ENCODE measurements at places on chromosomes 6 and 20. TPM values are rescaled to one million over a fixed set of nuclear protein-coding genes. Genes with fewer than 3 reads are reported as not detected.

- peak overlapping the region; percentile 88 for H3K4me3 ChIP-seq
- no peaks in the 10 kb centered on the region for H3K27me3 ChIP-seq
- no peak overlapping the region for H3K27ac ChIP-seq
- peaks cover 63% of the 10 kb centered on the region for H3K36me3 ChIP-seq
- no peak for DNase-seq
Measured at GRCh38 chr6:134173366-134173725, 120.9 kb upstream of the SLC2A12 start.

DNA sequence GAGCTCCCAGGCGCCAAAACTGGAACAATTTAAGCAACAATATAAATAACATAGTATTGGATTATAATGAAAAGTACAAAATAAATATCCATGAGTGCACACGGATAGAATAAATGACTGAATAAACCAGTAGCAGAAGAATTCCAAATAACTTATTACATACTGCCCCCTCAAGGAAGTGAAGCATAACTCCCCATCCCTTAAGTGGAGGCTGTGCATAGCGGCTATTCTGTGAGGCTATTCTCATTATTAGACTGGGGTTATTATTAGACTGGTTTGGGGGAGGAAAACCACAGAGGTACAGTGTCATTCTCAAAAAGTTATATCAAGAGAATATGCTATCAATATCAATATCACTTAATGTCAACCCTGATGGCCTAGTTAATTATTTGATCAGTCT, 94.4 kb upstream of the SIRPA start:
- H3K4me1 ChIP-seq, result peaks cover 38% of the 10 kb centered on the region
- no peaks in the 10 kb centered on the region for H3K27me3 ChIP-seq
- H3K4me3 ChIP-seq, result no peak overlapping the region
- DNase-seq, result no peak
- H3K36me3 ChIP-seq, result no peaks in the 10 kb centered on the region
- H3K27ac ChIP-seq, result no peak overlapping the region

Gene PTCRA
- not detected for total RNA-seq

DNA sequence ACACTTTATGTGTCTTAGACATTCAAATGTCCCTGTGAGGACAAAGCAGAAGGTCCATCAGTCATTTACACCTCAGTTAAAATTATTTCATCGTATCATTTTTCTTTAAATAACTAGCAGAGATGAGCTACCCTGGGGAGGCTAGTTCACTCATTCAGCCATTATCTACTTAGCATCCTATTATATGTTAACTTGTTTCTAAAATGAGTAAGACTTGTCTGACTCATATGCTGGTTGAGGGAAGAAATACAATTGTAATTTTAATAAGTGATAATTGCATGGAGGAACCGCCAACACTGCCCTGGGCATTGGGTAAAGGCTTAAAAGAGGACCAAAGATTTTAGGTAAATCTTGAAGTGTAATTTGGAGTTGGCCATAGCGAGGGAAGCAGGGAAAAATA, 12.4 kb upstream of the PTPRK start:
- no peak for DNase-seq
- H3K4me3 ChIP-seq, result no peak overlapping the region
- no peaks in the 10 kb centered on the region for H3K27me3 ChIP-seq
- H3K4me1 ChIP-seq, result peaks cover 12% of the 10 kb centered on the region
- H3K27ac ChIP-seq, result no peak overlapping the region

DNA sequence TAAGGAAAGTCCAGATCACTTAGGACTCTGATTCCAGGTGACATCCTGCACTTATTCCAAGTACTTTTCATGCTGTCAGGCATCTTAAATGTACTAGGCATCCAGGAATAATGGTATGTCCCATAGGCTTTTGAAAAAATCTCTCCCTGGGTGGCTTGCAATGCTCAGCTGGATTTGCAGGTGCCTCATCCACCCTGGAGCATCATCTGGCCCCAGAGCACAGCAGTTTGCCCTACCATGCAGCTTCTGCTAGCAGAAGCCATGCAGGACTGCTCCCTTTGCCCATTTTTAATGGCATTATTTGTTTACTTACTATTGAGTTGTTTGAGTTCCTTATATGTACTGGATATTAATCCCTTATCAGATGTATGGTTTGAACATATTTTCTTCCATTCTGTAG, 45.2 kb downstream of the DZANK1 start:
- no peaks in the 10 kb centered on the region for H3K4me1 ChIP-seq
- no peaks in the 10 kb centered on the region for H3K27me3 ChIP-seq
- no peak overlapping the region for H3K4me3 ChIP-seq
- no peak for DNase-seq
- no peak overlapping the region for H3K27ac ChIP-seq
- H3K36me3 ChIP-seq, result no peaks in the 10 kb centered on the region

Gene BNIP5
- 0.94 TPM for total RNA-seq

Gene TSPO2
- not detected for total RNA-seq

Gene SRMS
- total RNA-seq, result not detected

Gene SLC26A8
- total RNA-seq, result 0.10 TPM

Gene THBS2
- not detected for total RNA-seq

GRCh38 chr6:164455835-164456234, 853.6 kb downstream of the C6orf118 start:
- H3K27me3 ChIP-seq, result no peaks in the 10 kb centered on the region
- H3K4me1 ChIP-seq, result no peaks in the 10 kb centered on the region
- DNase-seq, result no peak
- H3K4me3 ChIP-seq, result no peak overlapping the region

Gene CALHM4
- total RNA-seq, result not detected

Gene KCNK16
- not detected for total RNA-seq

GRCh38 chr6:148166339-148166968, 176.2 kb upstream of the SASH1 start:
- no peaks in the 10 kb centered on the region for H3K4me1 ChIP-seq
- no peak overlapping the region for H3K4me3 ChIP-seq
- no peaks in the 10 kb centered on the region for H3K27me3 ChIP-seq
- H3K27ac ChIP-seq, result no peak overlapping the region
- no peaks in the 10 kb centered on the region for H3K36me3 ChIP-seq
- DNase-seq, result no peak

Gene MRAP2
- total RNA-seq, result 0.38 TPM

GRCh38 chr6:69007781-69008180, 372.7 kb downstream of the ADGRB3 start:
- no peaks in the 10 kb centered on the region for H3K36me3 ChIP-seq
- peaks cover 7% of the 10 kb centered on the region for H3K4me1 ChIP-seq
- H3K27ac ChIP-seq, result no peak overlapping the region
- H3K4me3 ChIP-seq, result no peak overlapping the region
- DNase-seq, result no peak

GRCh38 chr20:51444467-51444866, 98.1 kb downstream of the NFATC2 start:
- H3K27me3 ChIP-seq, result no peaks in the 10 kb centered on the region
- H3K4me1 ChIP-seq, result peaks cover 33% of the 10 kb centered on the region
- no peak overlapping the region for H3K27ac ChIP-seq
- peaks cover 5% of the 10 kb centered on the region for H3K36me3 ChIP-seq

DNA sequence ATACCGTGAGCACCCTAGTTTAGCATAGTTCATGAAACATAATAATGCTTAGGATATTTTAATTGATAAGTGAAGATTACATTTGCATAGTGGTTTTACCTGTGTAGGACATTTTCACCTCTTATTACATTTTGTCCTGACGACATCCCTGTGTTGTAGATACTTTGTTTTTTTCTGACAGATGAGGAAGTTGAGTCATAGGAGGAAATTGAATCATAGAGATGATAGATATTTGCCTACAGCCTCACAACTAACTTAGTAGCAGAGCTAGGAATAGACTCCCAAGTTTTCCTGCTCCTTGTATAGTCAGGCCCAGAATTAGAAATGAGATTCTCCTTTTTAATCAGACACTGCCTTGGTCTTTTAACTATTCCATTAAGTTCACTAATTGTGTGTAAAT, 100.5 kb upstream of the SUPT3H start:
- no peaks in the 10 kb centered on the region for H3K4me1 ChIP-seq
- H3K4me3 ChIP-seq, result no peak overlapping the region
- H3K36me3 ChIP-seq, result no peaks in the 10 kb centered on the region

- no peaks in the 10 kb centered on the region for H3K4me1 ChIP-seq
- H3K36me3 ChIP-seq, result no peaks in the 10 kb centered on the region
- DNase-seq, result no peak
- no peaks in the 10 kb centered on the region for H3K27me3 ChIP-seq
Measured at GRCh38 chr6:62982951-62983350, 228.3 kb upstream of the FKBP1C start.

DNA sequence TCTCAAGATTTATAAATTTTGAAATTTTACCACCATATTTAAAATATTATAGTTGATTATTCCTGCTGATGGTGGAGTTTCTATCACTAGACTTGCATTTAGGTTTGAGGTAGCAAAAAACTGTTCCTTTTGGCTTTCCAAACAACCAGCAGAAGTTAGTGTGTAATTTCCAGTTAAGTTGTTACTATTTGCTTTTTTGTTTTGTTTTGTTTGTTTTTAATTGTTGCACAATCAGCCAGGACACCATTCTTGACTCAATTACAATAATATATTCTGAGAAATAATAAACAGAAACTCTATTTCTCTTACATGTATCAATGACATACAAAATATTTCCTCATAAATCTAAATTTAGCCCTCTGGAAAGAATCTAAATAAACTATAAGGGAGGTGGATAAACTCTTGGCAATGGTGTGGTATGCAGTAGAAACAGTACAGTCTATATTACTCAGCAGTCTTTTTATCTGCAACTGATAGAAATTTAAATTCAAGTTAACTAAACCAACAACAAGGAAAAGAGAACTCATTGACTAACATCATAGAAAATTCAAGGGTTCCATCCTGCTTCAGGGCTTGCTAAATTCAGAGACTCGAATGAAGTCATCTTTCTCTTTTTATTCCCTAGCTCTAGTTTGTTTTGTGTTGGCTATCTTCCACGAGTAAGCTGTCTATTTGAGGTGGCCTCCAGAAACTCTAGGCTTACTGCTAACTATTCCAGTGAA, 19.4 kb upstream of the COL19A1 start:
- H3K4me1 ChIP-seq, result no peaks in the 10 kb centered on the region
- H3K4me3 ChIP-seq, result no peak overlapping the region
- H3K27me3 ChIP-seq, result no peaks in the 10 kb centered on the region
- no peak for DNase-seq
- H3K36me3 ChIP-seq, result no peaks in the 10 kb centered on the region

GRCh38 chr6:167499161-167499660, 174.3 kb downstream of the TTLL2 start:
- H3K4me3 ChIP-seq, result no peak overlapping the region
- H3K27ac ChIP-seq, result no peak overlapping the region
- DNase-seq, result no peak
- peaks cover 9% of the 10 kb centered on the region for H3K4me1 ChIP-seq

DNA sequence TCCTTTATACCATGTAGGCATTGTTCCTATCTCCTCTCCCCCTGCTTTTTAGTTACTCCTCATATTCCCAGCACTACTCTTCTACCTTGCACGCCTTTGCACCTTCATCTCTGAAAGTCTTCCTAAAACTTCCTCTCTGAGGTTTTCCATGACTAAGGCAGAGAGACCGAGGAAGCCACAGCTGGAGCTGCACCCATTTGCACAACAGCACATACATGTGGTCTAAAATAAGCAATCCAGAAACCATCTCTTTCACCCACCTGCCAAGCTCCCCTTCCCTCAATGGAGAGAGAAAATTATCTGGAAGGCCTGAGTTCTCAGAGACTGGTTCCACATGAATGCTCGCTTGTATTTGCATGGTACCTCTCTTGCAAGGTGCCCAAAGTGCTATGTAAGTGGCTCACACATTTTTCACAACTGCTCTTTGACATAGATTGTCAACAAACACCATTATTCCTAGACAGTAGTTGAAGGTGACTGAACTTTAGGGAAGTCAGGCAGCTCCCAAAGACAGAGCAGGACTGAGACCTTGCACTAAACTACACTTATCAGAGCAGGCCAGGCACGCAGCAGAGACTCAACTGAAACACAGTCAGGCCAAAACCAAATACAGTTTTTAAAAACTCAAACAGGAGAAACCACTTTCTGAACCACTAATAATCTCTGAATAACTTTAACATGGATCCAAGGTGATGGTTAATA, 313.2 kb downstream of the TFAP2A start:
- H3K27me3 ChIP-seq, result no peaks in the 10 kb centered on the region
- no peak overlapping the region for H3K27ac ChIP-seq
- H3K4me1 ChIP-seq, result peaks cover 8% of the 10 kb centered on the region
- no peak overlapping the region for H3K4me3 ChIP-seq

GRCh38 chr6:84522135-84522549, 242.3 kb downstream of the TBX18 start:
- no peaks in the 10 kb centered on the region for H3K36me3 ChIP-seq
- H3K4me1 ChIP-seq, result peaks cover 18% of the 10 kb centered on the region
- DNase-seq, result no peak
- H3K27me3 ChIP-seq, result no peaks in the 10 kb centered on the region

Gene CENPW
- total RNA-seq, result 66.4 TPM

GRCh38 chr20:57711311-57711712, 1.5 kb upstream of the PMEPA1 start:
- peak overlapping the region; percentile 66 for H3K27ac ChIP-seq
- no peaks in the 10 kb centered on the region for H3K27me3 ChIP-seq

Gene ANKRD6
- 14.7 TPM for total RNA-seq

Gene BTNL2
- total RNA-seq, result not detected

DNA sequence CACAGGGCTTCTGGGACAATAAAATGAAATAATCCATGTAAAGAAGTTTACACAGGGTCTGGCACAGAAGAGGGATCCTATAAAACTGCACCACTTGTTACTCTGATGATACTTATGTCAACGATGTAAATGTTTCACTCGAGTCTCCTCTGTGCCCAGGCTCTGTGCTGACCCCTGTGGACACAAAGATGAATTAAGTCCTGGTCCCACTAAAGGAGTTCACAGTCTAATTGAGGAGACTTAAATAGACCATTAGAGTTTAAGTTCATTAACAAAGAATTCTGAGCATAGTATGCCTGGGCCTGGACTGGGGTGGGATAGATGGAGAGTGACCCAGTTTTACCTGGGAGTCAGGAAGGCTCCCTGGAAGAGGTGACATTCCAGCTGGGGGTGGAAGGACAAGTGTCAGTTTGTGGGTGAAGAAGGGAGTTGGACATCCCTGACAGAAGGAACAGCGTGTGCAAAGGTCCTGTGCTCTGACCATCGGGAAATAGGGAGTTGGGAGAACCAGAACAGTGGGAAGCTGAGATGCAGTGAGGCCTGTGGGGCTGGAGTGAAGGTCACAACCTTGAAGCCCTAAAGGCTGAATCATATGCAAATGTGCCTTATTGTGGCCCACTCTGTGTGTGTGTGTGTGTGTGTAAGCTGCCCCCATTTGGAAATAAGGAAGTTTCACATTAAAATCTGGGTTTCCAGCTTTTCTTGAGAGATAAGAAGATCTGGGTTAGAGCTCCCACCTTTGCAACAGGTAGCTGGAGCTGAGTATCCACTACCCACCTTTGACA, 1.1 kb downstream of the OCSTAMP start:
- no peak overlapping the region for H3K4me3 ChIP-seq
- no peaks in the 10 kb centered on the region for H3K27me3 ChIP-seq
- no peak overlapping the region for H3K27ac ChIP-seq
- no peaks in the 10 kb centered on the region for H3K36me3 ChIP-seq
- no peaks in the 10 kb centered on the region for H3K4me1 ChIP-seq

Gene C6orf163
- 5.9 TPM for total RNA-seq

- H3K4me3 ChIP-seq, result no peak overlapping the region
- no peak overlapping the region for H3K27ac ChIP-seq
- no peaks in the 10 kb centered on the region for H3K36me3 ChIP-seq
- no peak for DNase-seq
- H3K4me1 ChIP-seq, result no peaks in the 10 kb centered on the region
Measured at GRCh38 chr6:50135968-50136367, 86.2 kb upstream of the DEFB112 start.

Gene DDAH2
- total RNA-seq, result 89.6 TPM

Measured in Calu3 (cell line).